ENCODE measurements at places on chromosomes 5 and 9.
A peak's percentile ranks its signal among the peaks of the same experiment; 100 is the strongest.

GRCh38 chr5:120545007-120545406, 80.9 kb downstream of the PRR16 start:
- DNase-seq, result no peak

DNA sequence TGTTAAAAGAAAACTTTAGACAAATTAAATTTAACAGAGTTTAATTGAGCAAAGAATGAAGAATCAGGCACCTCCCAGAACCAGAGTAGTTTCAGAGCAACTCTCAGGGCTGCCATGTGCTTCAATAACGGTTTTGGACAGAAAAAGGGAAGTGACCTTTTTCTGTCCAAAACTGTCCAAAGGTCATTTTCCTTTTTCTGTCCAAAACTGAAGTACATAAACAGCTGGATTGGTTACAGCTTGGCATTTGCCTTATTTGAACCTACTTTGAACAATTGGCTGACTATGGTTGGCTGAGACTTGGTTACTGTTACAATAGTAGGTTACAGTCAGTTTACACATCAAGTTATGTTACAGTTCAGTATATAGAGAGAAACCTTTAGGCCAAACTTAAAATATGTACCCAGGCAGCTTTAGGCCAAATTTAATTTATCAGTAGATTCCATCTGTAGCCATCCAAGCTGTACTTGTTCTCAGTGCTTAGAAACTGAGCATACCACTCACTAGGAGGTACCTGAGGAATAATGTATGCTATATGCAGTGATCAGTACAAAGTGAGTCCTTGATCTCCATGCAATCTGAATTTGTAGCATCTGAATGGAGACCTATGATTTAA, 44.0 kb downstream of the C9orf85 start:
- no peak for DNase-seq

DNA sequence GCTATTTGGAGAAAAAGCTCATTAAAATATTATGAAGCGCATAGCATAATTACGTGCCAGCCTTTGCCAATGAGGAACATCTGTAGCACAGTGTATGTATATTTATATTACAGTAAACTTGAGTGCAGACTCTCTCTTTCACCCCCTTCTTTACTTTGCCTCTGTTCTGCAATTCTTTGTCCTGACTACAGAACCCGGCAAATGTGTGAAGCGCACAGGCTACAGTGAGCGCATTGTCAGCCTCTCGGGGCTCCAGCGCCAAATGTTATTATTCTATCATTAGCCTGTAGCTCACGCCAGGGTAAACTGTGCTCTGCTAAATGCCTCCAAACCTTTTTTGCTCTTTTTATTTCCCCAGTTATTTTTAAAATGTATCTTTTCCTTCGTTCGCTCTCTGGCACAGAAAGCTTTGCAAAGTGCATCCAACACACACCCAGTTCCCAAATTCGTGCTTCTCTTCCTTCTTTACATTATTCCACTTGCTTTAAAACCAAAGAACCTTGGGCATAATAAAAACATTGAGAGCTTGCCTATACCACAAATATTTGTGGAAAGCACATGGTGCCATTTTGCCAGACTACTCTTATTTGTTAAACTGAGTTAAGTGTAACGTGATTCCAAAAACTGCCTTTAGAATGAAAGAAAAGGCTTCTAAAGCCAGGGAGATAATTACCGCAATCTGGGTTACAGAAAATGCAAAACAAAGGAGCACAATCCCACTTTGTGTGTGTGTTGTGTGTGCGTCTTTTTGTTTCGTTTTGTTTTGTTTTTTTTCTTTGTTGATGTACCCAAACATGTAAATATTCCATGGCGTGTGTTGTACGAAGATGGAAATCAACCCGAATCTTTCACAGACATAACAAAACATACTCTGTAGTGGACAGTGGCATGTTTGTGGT, 164.1 kb upstream of the MPDZ start:
- no peak for DNase-seq

- DNase-seq, result no peak
Measured at GRCh38 chr5:126395198-126395597, 28.0 kb upstream of the GRAMD2B start.

- DNase-seq, result peak; percentile 0
Measured at GRCh38 chr5:123671042-123671441, 159.1 kb downstream of the CSNK1G3 start.

DNA sequence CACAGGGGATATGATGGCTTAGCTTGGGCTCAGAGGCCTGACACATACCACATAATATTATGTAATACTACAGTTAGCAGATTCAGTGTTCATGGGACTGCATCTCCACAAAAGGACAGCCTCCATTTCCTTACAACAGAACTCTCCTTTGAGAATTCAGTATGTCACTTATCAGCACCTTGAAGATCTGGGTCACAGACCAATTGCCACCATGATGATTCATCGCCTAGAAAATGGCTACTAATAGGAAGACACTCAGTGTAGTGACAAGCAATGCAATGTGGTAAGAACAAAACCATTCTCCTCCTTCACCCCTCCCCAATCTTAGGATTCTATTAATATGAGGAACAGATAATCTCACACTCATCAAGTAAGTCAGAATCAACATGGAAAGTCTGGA, 38.7 kb upstream of the PRLR start:
- no peak for DNase-seq

GRCh38 chr9:70093944-70094343, 50.3 kb downstream of the MAMDC2 start:
- no peak for DNase-seq

- DNase-seq, result no peak
Measured at GRCh38 chr9:18985996-18986395, 47.0 kb downstream of the SAXO1 start.

- DNase-seq, result no peak
Measured at GRCh38 chr5:33565324-33565723, 124.6 kb downstream of the TARS1 start.

DNA sequence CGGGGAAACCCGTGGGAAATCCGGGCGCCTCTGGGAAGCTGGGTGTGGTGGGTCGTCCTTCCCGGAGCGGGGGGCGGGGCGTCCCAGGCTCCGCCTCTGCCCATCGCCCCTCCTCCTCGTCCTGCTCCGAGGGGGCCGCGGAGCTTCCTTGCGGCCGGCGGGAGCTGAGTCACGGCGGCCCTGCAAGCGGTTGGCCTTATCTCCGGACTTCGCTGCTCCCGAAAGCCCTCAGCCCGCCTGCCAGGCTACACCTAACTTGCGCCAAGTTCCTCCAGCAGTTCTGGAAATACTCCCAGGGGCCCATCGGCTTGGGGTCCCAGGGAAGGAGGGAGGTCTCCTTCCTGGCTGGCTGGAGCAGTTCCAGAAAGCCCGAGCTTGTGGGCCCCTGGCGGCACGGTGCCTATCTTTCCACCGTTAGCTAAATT, 54.1 kb upstream of the CDKN2AIPNL start:
- peak; percentile 13 for DNase-seq

DNA sequence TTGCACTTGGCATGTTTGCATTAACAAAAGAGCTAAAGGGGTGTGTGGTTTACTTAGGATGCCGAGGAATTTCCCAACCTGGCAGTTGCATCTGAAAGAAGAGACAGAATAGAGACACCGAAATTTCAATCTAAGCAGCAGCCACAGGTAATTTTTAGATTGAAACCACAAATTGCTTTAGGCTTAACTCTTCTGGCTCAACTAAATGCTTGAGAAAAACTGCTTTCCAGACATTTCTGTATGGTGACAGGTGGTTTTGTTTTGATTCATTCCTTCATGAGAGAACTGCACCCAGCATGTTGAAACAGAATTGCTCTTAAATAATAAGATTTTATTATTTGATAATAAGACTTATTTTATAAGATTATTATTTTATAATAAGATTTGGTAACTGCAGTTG, 21.5 kb downstream of the SECISBP2 start:
- no peak for DNase-seq

All from stimulated activated CD8-positive, alpha-beta memory T cell treated with anti-CD3 and anti-CD28 coated beads, Interleukin-4, amount 100 ng/mL, for 4 hours (primary cell).